ENCODE measurements at places on chromosomes 6 and 20.

- no peak for DNase-seq
Observed at GRCh38 chr6:118602300-118602699, 49.1 kb downstream of the CEP85L start.

GRCh38 chr6:158815379-158815724, 3.8 kb downstream of the EZR start:
- no peak for DNase-seq

DNA sequence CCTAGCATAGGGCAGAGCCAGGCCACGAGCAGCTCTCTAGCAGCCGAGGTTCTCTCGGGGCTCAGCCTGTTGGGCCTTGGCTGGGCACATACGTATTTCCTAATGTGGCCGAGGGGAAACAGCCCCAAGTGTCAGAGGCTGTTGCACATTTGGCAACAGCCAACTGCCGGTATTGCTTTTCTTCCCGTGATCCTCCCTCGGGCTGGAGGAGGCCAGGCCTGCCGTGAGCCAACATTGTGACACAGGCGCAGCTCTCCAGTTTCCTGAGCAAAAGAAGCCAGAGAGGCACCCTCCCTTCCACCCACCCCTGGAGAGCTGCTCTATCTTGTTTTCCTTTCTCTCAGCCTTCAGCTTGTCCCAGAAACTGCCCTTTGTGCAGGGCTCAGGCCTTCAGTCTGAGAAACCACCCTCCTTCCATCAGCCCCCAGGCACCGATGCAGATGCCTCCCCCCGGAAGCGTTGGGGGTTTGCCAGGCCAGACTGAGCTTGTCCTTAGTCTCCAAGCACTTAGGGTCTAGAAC, 5.1 kb upstream of the BPI start:
- DNase-seq, result no peak

DNA sequence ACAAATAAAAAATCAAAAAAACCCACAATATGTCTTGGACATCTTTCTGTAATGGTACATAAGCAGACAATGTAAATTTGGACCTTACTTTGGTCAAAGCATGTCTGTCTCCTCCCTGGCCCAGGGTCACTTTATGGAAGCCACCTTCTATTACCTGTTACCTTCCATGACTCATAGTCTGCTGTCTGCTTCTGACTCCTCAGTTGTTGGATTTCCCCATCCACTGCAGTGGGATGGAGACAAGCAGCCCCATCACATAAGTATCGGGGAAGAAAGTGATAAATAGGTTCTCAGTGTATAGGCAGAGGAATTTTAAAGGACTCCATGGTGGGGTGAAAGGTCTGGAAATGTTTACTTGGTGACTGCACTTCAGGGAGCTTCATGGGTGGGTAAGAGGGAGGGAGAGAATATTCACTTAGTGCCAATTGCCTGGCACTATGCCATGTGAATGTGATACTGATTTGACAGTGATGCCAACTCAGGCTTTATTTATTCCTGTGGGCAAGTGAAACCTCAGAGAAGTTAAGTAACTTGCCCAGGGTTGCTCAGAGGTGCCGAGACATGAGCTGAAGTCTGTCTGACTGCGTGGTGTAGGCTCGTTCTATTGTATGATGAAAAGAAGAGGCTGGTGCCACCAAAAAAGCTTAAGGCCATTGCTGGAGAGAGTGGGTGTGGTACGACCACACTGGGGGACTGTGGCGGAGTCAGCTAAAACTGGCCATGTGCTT, 175.6 kb upstream of the RNF24 start:
- DNase-seq, result no peak

- no peak for DNase-seq
Observed at GRCh38 chr6:40631744-40632143, 44.6 kb upstream of the LRFN2 start.

DNA sequence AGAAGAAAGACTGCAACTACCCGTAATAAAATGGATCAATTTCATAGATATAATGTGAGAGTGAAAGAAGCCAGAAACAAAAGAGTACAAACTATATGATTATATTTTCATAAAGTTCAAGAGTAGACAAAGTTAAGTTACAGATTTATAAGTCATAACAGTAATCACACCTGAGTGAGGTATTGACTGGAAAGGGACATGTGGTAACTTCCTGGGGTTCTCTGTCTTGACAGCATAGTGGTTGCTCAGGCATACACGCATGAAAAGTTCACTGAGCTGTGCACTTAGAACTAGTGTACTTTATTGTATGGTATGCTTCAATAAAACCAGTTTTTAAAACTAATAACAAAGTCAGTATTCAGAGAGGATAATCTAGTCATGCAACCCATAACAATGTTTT, 653.6 kb downstream of the EPM2A start:
- DNase-seq, result no peak

All from ELR (cell line).